ENCODE measurements at places on chromosomes 4 and X.

GRCh38 chr4:7629501-7630254 is 194.9 kb upstream of the PSAPL1 start:
- no peak for DNase-seq

DNA sequence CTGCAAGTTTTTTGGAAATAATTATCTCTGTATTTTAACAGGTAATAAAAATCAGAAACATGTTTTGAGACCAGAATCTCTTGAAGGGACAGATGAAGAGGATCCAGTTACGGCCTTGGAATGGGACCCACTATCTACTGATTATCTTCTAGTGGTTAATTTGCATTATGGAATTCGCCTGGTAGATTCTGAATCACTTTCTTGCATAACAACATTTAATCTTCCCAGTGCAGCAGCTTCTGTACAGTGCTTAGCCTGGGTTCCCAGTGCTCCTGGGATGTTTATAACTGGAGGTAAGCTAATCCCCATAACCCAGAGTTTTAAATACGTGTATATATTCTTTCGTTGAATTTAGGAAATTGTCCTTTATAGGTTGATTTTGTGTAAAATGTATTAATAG is 59.4 kb downstream of the WDR17 start:
- DNase-seq, result no peak

DNA sequence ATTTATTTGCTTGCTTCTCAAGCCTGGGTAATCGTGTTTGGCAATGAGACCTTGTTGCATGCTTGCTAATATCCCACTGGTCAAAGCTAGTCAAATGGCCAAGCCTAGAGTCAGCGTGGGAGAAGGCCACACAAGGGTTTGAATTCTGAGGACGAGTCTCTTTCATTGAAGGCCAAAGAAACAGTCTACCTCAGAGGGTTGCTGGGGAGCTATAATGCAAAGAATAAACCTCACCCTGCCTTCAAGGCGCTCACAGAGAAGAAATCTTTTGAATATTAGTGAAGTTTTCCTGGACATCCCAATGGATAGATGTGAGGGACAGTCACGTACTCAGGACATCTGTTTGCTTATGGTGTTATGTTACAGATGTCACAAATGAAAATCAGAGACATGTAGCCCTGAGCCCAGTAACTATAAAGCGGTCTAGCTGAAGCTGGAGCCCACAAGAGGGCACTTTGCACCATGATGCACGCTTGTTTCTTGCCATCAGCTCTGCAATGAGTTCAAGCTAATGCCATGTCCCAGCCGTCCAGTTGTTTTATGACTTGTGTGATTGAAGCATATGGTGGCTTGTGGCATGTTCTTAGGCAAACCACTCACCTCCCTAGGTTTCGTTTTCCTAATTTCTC is 1.1 kb upstream of the TLR3 start:
- DNase-seq, result no peak

GRCh38 chrX:16123222-16123786 is at the start of gene GRPR:
GRPR (plus strand) TSS chrX:16123565; CDS start chrX:16123954, 389 bp downstream.
- peak; percentile 24 for DNase-seq

- DNase-seq, result no peak
These were observed 106.4 kb upstream of the FTHL17 start for GRCh38 chrX:31178064-31178768.
